ENCODE measurements at places on chromosomes 3 and 15.
A peak's percentile ranks its signal among the peaks of the same experiment; 100 is the strongest.

GRCh38 chr3:179995406-179995805 is 41.3 kb downstream of the PEX5L start:
- DNase-seq = no peak

GRCh38 chr3:142318331-142318730 is 92.9 kb upstream of the GK5 start:
- no peak for DNase-seq

DNA sequence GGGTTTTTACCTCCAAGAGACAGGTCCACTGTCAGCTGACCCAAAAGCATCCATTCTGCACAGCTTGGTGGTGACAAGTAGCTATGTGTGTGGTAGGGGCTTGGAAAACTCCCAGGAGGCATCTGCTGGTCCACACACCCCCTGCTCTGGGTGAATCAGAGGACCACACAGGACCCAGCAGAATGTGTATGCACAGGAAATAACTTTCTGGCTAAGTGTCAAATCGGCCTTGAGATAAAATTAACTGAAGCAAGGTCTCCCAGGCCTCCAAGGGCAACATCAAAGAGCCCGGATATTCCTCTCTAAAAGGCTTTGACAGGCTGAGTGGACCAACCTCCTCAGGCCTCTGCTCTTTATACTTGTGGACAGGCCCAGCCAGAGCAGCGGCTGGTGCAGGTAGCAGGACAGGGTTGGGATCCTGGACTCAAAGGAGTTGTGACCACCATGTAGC is 66.5 kb downstream of the CTNNB1 start:
- DNase-seq = no peak

DNA sequence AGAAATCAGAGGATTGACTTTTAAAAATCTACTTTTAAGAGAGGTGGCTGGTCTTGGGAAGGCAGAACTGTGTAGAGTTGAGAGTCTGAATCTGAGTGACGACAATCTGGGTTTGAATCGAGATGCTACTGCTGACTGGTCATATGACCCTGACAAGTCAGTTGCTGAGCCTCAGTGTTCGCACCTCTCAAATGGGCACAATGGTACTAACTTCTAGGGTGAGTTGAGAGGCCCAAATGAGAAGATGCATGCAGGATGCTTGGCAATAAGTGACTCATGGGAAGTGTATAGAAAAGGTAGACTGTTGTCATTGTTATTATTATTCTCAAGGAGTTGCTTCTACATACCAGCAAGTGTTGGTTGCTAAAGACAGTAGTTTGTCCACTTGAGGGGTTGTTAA is 10.3 kb downstream of the CACNA2D3 start:
- DNase-seq = no peak

GRCh38 chr3:72487078-72487765 is 361.0 kb downstream of the SHQ1 start:
- no peak for DNase-seq

- DNase-seq = peak; percentile 48
These were observed 53.7 kb downstream of the CCDC54 start for GRCh38 chr3:107430996-107431245.

- no peak for DNase-seq
These were observed 773.8 kb downstream of the MECOM start for GRCh38 chr3:168889666-168890065.

- DNase-seq = no peak
These were observed 545.5 kb downstream of the NTRK3 start for GRCh38 chr15:87711026-87711425.

GRCh38 chr3:60579734-60580133 is 671.5 kb downstream of the FHIT start:
- no peak for DNase-seq

DNA sequence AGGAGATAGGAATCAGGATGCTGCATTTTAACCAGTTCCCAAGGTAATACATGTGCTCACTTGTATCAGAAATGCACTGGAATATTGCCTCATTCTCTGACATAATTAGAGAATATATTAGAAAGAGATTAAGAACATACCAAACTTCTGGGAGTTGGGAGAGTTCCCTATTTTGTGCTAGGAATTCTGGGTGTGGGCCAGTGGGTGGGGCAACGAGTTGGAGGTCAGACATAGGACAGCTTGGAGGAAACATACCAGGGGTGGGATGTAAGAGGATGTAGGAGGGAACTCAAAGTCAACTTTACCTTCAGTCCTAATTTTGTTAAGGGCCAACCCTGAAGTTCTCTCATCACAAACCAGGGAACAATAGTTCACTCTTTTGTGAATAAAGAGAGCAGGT is 83.6 kb downstream of the SLC7A14 start:
- no peak for DNase-seq

DNA sequence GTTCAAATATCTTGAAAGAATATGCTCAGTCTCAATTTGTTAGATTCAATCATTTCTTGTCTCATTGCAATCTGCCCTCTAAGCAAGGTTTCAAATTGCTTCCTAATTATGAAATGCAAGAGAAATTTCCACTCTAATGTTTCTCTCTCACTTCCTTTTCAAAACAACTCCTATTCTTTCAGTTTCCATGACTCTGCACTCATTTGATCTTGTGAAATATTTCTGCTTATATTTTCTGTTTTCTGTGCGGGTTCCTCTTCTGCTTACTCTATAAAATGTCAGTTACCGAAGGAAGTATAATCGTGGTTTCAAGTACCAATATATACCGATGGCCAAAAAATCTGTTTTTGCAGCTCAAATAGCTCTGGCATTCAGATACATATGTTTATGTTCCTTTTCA is 521.9 kb upstream of the NAALADL2 start:
- no peak for DNase-seq

GRCh38 chr3:177284383-177284881 is 87.2 kb upstream of the TBL1XR1 start:
- peak; percentile 67 for DNase-seq

DNA sequence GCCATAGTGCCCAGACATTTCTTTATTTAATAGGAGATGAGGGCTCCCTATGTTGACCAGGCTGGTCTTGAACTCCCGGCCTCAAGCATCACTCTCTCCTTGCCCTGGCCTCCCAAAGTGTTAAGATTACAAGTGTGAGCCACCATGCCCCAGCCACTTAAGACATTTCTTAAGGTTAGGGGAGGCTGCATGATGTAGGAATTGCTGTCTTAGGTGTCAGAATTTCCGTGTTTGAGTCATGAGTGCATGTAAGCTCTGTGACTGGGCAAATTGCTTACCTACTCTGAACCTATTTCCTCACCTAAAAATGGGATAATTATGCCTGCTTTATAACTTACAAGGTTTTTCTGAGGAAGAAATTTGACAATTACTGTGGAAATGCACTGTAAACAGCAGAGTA is 34.2 kb upstream of the SIAH2 start:
- DNase-seq = no peak

- DNase-seq = no peak
These were observed 43.5 kb downstream of the ACAD9 start for GRCh38 chr3:128922804-128923459.

DNA sequence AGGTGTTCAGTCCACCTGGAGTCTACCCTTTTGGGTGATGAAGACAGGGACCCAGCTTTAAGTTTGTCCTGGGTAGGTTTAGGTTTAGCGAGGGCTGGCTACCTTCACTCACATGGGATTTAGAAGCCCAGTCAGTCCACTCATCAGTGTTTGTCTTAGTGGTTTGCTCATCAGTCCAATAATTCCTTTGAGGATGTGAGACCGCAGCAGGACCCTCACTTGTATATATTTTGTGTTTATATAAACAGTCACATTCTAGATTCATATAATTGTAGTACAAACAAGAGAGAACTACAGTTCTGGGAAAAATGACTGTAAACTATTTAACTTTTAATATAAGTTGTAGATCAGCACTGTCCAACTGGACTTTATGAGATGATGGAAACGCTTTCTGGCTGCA is 18.2 kb downstream of the EFCC1 start:
- DNase-seq = no peak

GRCh38 chr3:10524270-10524669 is 18.9 kb upstream of the ATP2B2 start:
- no peak for DNase-seq

DNA sequence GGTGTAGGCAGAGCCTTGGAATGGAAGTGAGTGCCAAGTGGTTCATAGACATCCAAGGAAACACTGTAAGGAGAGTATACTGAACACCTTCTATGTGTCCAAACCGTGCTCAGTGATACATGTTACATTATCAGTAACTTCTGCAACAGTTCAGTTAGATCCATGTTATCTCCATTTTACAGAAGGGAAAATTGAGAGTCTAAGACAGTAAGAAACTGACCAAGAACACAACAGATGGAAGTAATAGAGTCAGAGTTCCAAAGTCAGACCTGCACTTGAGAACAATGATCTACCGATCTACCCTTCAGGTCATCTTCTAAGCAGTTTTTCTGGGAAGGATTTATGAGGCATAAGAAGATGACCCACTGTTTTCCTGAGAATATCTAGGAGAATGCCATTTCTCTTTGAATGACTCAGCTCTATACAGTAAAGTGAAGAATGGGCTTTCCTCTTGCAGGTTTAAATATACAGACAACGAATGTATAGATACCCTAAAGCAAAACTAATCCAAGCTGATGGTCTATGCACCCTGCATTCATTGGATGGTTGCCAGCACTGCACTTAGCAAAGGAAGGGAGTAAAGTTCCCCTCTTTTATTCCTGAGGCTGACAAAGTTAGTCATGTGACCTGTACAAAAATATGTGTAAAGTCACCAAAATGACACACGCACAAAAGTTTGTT is 604.1 kb upstream of the MDFIC2 start:
- DNase-seq = no peak

DNA sequence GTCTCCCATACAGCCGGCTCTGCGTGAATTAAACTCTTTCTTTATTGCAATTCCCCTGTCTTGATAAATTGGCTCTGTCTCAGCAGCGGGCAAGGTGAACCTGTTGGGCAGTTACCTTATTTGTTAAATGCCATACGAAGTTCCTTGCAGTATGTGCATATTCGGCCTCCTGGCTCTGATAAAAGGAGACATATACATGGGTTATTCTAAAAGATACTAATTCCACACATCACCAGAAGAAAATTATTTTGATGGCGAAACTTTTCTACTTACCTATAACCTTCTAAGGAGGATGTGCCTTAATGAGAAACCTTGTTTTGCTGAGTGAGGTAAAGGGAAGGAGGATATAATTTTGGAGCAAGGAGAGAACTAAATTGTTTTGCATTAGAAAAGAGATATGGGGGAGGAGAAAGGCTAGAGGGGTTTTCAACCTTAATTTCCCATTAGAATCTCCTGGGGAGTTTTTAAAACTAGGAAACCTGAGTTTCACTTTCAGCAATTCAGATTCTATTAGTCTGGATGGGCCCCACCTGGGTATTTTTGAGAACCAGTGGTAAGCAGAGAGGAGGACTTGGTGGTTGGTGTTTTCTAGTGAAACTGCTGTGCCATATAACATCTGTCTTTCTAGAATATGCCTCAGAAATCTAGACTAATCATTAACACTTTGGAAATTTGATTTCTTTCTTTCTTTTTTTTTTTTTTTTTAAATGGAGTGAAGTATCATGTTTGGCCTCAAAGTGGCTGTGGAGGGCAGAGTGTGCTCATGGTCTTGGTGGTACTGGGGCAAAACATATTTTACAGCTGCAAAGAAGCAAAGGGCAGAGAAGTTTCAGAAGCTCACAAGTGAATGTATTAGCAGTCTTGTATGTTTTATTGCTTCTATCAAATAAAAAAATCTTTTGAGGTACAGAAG is 23.0 kb downstream of the NANOGP8 start:
- DNase-seq = no peak

DNA sequence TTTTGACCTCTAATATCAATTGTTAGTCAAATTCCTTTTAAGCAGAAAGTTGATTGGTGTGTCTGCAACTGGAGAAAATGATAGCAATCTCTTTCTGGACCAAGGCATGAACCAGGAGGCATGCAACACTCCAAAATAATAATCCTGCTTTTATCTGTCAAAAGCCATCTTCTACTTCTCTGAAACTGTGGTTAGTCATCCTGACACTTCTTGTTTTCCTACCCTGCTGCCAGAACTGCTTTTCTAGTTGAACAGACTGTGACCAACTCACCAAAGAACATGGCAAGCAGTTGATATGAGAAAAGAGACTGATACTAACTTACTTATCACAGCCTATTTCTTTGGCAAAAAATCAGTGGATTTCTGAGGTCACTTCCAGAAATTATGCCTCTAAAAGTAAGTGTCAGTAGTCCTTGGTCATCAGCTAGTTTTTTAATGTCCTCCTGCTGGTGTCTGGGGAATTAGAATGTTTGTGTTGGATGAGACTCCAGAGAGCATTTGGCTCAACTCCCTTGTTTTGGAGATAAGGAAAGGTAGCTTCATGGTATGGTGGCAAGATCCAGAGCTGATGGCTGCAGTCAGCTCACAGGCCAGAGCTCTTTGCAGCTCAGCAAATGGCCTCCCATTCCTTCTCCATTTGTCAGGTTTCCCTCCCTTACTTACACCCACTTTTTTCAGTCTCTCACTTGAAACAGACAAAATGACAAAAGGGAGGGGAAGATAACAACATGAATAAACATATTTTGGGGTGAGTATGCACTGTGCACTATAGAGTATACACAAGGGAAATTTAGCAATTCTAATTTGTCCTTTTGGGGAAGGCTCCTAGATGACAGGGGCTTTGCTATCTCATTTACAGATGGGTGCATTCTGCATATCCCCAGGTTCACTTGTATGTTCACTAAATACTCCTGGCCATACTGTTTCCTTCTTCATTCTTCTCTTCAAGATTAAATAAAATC is 7.0 kb downstream of the CRYGS start:
- DNase-seq = no peak

DNA sequence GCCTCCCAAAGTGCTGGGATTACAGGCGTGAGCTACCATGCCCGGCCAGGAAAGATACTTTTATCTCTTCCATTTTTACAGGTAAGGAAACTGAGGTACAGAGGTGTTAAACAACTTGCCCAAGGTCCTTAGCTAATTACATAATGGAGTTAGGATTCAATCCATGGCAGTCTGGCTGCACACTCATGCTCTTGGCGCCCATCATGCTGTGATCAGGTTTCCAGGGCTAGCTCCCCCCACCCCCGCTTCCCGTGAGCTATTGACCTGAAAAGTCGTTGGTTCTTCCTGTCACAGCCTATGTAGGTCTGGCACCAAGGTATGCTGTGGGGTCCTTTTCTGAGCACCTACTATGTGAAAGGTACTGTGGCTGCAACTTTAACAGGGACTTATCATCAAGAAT is 55.9 kb upstream of the LARS2 start:
- no peak for DNase-seq

DNA sequence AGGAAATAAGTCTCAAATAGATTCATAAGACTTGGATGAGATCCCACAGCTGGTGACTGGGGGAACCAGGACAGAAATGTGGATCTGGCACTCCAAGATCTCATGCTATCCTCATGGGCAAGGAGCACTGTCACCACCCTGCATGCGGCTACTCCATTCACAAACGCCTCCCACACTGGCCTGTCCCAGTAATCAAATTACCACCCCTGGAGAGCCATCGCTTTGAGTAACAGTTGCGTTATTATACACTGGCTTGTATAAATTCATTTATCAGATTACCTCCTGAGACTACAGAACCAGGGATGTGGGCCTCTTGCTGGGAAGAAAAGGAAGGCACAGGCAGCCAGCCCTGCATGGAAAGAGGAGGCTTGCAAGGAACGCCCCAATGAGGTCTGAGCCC is 27.9 kb upstream of the SLC25A36 start:
- DNase-seq = no peak

GRCh38 chr3:18423401-18424212 is 1.5 kb downstream of the SATB1 start:
- peak; percentile 47 for DNase-seq

- no peak for DNase-seq
These were observed 18.1 kb upstream of the SLC7A14 start for GRCh38 chr3:170603770-170604510.

Measured in WTC11 (cell line).